HFFc6 (cell line): ENCODE measurements at places on chromosomes 3 and 15. TPM values are rescaled to one million over a fixed set of nuclear protein-coding genes. Genes with fewer than 3 reads are reported as not detected.

DNA sequence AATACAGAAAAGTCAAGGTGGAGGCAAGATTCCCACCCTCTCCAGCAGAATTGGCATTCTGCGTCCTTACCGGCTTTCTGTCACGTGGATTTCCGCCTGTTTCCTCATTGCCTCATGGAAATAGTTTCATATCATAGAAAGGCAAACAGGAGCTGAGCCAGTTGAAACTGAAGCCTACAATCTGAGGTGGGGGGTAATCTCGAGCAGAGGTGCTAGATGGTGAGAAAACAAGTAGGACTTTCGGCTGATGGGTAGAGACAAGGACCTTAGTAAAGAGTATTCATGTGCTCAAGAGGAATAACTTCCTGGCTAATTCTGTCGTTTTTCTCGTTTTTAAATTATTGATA is 39.9 kb downstream of the LRCH3 start:
- no peak for DNase-seq

DNA sequence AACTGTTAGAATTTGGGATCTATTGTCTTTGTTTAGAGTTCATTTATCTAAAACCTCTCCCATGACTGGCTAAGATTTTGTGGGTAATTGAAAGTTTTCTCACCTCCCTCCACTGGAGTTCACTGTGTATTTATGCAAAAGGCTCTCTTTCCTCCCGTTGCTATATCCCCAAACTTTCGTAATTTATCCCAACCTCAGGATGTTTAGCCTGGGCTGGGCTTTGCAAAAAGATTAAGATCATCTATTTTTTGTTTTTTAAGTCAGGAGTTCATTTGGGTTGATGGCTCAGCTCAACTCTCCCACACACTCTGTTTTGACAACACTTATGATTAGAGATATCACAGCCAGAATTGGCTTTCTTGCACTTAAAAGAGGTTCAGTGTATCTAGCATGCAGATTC is 27.0 kb downstream of the SUCNR1 start:
- DNase-seq = no peak

DNA sequence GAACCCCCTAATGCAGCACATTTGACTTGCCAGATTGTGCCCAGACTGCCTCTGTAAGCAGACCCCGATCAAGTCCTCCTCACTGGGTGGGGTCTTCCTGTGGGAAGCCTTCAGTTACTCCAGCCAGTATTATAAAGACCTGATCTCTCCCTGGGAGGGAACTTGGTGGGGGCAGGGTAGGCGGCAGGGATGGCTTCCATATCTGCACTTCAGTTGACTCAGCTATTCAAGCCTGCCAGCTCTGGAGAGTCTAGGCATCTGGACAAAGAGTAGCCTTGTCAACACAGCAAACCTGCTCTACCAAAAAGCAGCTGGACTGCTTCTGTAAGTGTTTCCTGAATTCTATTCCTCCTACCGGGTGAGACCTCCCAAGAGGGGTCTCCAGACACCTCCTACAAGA is 21.0 kb upstream of the SLC25A38 start:
- no peak for DNase-seq

GRCh38 chr3:150170852-150171520 is 200.3 kb upstream of the PFN2 start:
- no peak for DNase-seq

GRCh38 chr3:131151-131888 is 65.2 kb upstream of the CHL1 start:
- no peak for DNase-seq

- DNase-seq = peak; percentile 46
Observed at GRCh38 chr15:48962662-48963523, 826 bp downstream of the SHC4 start.

DNA sequence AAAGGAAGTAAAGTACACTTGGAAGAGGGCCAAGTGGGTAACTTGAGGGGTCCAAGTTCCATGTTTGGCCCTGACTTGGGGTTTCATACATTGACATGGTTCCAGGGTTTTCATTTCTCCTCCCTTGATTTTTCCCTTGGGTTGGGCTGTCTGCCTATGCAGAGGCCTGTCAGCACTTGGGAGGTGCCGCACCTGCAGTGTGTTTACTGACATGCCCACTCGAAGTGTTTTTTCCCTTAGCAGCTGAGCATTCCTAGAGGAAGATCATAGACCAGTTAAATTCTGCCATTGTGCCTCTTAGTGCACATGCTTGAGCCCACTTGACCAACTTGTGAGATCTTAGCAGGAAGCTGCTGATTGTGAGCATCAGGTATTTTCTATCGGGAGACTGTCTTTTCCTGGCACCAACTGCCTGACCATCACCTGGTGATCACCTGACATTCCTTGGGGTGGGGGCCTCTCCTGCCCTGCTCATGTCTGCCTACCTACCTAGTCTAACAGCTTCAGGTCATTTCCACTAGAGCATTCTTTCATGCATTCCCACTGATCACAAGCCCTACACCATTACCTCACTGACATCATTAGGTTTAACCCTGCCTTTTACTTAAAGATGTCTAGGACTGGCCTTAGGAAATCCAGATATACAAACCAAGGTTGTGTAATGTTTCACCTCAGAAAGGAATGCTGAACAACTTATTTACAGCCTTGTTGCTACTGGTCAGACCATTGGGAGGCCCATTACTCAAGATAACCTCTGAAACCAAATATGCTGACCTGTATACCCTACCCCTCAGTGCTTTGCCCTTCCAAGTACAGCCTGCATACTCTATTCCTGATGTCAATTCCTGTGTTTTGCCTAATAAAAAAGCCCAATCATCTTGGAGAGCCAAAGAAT is 68.3 kb downstream of the CD47 start:
- DNase-seq = no peak

DNA sequence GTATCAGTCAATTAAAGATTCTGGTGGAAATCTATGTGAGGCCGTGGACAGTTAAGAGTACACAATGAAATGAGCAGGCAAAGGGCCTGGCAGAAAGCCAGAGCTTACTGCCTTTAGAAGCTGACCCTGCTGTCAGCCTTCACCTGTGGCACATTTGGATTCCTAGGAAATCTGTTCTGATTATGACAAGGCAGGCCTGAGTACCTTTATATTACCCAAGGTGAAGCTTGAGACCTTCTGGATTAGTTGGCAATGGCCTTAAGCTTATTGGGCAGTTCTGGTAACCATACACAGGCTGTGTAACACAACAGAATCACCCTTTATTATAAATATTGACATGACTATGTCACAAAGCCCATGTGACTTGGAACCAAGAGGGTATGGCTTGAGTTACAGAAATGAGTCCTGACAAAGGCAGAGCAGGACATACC is 43.2 kb downstream of the NBEAL2 start:
- no peak for DNase-seq

GRCh38 chr3:108292905-108293328 is 3.4 kb upstream of the HHLA2 start:
- no peak for DNase-seq

DNA sequence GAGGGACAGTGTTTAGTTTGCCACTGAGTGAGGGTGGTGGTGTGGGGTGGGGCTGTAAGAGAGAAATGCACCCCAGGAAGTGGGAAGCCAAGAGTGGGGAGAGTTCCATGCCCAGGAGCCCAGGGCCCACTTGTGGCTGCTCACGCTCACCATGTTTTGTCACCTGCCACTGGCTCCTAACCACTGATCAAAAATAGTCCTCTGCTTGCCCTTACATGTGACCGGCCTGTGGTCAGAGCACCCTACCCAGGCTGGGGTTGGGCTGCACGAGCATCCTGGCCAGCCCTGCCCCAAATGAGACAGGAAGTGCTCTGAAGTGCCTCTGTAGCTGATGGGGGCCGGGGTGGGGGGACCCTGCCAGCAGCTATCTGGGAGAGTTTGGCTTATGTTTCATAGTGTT is 216.3 kb downstream of the RPLP1 start:
- no peak for DNase-seq

DNA sequence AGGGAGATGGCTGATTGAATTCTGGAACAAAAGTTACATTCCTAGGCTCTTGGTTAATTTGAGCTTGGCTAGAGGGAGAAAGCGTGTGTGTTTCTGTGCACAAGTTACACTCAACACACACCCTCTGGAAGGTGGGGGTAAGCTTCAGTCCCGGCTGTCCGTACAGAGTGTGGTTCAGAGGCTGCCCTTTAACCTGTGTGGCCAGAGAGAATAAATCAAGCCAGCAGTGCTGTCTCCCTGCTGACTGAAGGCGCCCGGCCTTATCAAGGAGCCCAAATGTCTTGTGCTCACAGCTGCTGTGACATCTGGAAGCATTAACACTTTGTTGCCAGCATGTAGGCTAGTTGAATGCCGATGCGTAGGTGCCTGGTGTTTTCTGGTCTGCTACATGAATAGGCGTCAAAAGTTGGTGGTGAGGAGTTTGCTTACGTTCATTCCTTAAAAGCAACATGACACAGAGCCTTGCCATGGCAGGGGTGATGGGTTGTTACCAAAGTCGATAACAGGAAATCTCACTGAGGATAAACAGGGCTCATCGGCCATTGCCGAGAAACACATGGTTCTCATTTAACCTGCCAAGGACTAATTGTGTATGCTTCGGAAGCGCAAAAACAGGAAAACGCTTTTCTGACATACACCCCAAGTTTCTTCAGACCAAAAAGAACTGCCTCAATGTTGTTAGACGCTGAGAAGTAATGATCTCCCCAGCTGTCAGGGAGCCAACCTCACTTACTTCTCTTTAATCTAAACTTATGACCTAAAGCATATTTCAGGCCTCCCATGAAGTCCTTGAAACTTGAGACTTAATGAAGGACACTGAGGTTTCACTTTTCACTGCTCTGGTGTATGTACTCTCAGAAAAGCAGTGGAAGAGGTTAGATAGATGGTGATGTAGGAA is 95.8 kb upstream of the CTDSPL start:
- no peak for DNase-seq

GRCh38 chr3:50248387-50248786 is 12.4 kb downstream of the GNAI2 start:
- no peak for DNase-seq

DNA sequence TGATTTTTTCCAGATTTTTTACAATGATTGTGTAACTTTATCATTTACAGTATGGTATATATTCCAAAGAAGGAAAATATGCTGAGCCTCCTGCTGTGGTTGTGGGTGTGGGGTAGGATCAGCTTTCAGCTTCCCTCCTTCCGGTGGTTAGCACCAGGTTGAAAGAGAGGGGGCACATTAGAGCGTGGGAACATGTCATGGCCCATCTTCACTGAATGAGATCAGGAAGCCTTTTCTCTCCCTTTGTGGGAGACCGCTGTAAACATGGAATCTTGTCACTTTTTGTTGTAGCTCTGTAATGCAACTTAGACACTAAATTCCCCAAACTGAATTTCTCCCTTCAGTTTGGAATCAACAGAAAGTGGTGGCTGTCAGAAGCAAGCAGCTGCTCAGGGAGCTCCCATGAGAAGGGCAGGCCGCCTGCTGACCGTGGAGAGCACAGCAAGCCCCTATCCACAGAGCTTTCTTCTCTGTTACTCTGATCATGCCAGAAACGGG is 86.7 kb upstream of the LIMD1 start:
- DNase-seq = peak; percentile 13

- no peak for DNase-seq
Observed at GRCh38 chr15:86725628-86726027, 646.0 kb downstream of the AGBL1 start.

DNA sequence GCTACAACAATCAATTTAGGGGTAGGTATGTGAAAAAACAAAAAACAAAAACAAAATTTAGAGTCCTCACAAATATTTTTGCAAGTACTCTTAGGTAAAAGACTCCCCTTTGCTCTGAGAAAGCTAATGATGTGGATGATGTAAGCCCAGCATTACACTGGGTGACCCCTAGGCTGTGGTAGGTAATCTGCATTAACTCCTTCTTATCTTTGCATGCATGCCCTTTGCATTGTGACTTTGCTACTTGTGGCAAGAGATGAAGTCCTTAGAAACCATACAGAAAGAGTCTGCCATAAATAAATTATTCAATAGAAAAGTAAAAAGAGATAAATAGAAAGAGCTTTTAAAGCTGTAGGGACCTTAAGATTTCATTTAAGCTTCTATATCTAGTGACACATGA is 159.7 kb upstream of the MBNL1 start:
- DNase-seq = no peak

GRCh38 chr3:173639098-173639497 is 241.6 kb downstream of the NLGN1 start:
- no peak for DNase-seq

DNA sequence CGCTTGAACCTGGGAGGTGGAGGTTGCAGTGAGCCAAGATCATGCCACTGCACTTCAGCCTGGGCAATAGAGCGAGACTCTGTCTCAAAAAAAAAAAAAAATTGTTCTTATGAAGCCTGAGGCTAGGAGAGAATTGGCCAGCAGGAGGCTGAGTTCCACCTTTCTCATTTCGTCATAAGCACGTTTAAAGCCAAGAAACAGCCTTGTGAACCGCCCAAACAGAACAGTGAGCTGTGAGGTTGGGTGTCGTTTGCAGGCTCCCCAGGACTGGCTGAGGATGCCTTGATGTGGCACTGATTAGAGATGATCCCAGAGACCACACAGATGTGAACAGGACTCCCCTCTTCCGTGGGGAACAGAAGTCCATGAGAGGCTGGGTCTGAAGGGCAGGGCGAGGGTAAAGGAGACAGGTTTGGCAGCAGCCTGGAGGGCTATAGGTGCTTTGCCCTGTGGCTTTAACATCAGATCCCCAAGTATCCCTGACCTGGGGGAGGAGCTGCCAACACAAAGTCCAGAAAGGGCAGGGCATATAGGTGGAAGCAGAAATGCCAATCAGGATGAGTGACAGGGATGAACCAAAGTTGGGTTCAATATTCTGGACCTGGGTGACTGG is 52.9 kb downstream of the CLEC3B start:
- no peak for DNase-seq

DNA sequence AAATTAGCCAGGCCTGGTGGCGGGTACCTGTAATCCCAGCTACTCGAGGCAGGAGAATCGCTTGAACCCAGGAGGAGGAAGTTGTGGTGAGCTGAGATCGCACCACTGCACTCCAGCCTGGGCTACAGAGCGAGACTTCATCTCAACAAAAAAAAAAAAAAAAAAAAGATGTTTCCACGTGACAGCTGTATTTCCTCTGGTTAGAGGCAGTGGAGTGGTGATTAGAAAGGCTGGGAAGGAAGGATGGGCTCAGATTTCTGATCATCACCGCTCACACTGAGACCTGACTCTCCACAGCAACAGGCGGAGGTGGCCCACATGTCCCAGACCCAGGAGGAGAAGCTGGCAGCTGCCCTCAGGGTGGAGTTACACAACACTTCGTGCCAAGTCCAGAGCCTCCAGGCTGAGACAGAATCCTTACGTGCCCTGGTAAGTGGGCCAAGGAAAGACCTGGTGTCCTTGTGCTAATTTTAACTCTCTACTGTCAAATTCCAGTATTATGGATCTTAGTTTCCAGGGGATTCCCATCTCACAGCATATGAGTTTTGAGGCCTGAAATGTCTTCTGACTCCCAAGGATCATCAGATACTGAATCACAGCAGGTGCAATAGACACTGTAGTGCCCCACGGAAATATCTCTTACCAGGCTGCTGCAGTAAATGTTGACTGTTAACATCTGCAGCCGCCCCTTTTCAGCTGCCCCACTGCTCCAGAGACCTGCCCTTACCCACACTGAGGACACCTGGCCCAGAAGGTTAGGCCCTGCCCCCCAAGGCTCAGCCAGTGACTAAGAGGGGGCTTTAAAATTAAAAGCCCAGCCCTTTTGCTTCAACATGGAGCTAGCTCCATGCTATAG is 66.9 kb downstream of the BFSP2 start:
- no peak for DNase-seq

Gene UTS2B
- 0.73 to 1.8 TPM (median 0.74 TPM) in 3 replicates for total RNA-seq

Gene GHSR
- total RNA-seq = not detected in 3 replicates

Gene UROC1
- not detected in 3 replicates for total RNA-seq

Gene PRKCD
- total RNA-seq = 15.5 to 18.9 TPM (median 16.1 TPM) in 3 replicates

Gene GOLGA8Q
- total RNA-seq = 0.45 TPM in 1 of 3 replicates, not detected in the others

Gene ARHGAP31
- 15.7 to 19.7 TPM (median 16.5 TPM) in 3 replicates for total RNA-seq
